Cerebellar cortex (tissue), 1 donor: ENCODE measurements at places on chromosomes 6 and 20.

GRCh38 chr6:135944120-135944519 is 92.6 kb downstream of the PDE7B start:
- peak; percentile 36 for DNase-seq

GRCh38 chr6:126245077-126245476 is 94.8 kb upstream of the CENPW start:
- DNase-seq: no peak

- DNase-seq: no peak
Observed at GRCh38 chr6:13765570-13765969, 48.8 kb downstream of the MCUR1 start.

GRCh38 chr6:126054802-126055201 is 68.5 kb downstream of the TRMT11 start:
- no peak for DNase-seq

DNA sequence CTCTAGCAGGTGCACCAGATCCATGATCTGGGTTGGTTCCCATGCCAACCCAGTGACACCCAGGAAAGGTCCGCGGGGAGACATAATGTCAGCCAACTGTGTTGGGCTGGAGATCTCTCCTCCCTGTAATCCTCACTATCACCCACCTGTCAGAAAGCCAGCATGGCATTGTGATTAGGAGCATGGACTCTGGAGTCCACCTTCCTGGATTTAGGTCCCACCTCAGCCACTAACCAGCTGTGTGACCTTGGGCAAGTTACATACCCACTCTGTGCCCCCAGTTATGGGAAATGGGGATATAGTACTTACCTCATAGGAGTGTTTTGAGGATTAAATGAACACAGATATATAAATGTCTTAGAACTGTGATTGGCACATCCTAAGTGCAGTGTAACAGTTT is 97.9 kb downstream of the ZDHHC14 start:
- no peak for DNase-seq

DNA sequence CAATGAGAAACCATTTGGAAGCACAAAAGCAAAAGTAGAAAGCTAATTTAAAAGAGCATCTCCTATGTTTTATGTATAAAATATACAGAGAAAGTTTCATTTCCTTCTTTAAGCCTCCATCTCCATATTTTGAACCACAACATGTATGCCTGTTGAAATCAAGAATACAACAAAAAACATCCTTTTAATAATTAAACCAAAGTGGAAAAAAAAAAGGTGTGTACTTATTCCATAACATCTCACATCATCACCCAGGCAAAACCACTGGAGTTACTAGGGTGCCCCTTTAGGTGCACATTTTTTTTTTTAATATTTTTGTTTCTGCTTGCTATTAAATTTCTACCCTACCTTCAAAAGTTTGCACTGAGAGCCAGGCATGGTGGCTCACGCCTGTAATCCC is 43.0 kb downstream of the EDN1 start:
- DNase-seq: no peak

GRCh38 chr6:3293271-3294155 is 34.8 kb downstream of the PSMG4 start:
- DNase-seq: no peak

GRCh38 chr6:128070406-128070805 is 169.5 kb upstream of the THEMIS start:
- DNase-seq: no peak

- no peak for DNase-seq
Observed at GRCh38 chr20:35651958-35652357, 12.7 kb downstream of the CPNE1 start.

DNA sequence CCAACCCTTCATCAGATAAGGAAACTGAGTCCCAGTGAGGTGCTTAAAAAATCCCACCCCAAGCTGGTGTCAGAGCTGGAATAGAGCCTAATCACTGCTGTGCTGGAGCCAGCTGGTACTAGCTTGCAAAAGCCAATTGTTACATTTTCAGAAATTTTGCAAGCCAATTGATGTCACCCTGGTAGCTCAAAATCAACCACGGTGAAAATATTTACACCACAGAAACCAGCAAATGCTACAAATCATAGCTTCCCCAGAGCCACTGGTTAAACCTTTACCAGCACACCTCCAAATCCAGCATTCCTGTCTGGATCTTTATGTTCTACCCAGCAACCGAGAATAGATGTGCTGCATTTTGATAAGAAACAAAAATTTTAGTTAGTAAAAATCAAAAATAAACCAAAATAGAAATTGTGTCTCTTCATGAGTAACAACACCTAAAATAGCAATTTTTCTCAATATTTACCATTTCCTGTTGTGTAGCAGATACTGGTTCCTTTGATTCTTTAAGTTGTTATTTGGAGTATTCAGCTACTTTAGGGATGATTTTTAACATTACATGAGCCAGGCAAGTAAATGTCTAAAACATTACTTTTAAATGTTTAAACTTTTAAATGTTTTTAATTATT is 7.2 kb upstream of the LCA5 start:
- peak; percentile 80 for DNase-seq

- DNase-seq: no peak
Observed at GRCh38 chr6:151494936-151495320, 1.1 kb downstream of the CCDC170 start.

- no peak for DNase-seq
Observed at GRCh38 chr6:32203426-32204267, 11.2 kb upstream of the GPSM3 start.

GRCh38 chr6:84912472-84913322 is 148.3 kb upstream of the TBX18 start:
- no peak for DNase-seq

- peak; percentile 95 for DNase-seq
Observed at GRCh38 chr6:37171970-37172812, 2.2 kb downstream of the PIM1 start.

- no peak for DNase-seq
Observed at GRCh38 chr6:53250176-53251032, 98.3 kb downstream of the ELOVL5 start.

DNA sequence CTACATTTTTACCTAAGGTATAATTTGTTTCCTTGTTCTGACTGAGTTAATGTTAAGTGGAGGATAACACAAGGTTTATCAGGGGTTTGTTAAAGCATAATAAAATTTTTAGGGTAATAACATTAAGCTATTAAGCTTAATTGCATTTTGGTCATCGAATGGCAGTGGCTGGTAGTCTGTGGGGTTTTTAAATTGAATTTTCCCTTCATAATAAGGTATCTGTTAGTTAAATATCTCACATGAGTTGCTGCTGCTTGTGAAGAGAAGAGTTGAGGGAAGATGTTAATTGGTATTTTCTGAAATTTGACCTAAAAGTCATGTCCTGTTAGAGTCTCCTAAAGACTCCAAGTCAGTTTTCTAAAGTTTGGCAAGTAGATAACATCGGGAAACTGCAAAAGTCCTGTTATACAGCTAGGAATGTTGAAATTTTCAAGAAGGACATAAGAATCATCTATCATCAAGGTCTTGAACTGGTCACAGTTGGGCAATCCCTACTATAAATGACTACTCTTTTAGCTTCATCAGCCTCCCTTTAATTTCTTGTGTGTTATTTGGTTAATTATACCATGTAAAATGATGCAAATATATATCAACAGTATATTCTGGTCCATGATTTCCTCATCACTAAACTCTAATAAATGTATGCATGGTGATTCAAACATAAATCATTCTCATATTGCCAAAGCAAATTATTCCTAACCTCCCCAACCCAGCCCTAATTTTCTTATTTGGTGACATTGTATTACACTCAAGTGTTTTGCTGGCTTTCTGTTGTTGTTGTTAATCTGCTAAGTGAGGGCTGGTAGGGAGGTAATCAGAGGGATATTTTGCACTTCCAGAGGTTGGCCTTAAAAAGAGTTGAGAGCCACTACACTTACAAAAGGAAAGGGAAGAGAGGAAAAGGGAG is 64.0 kb downstream of the MAP3K5 start:
- no peak for DNase-seq

- peak; percentile 60 for DNase-seq
Observed at GRCh38 chr20:58447511-58448391, 58.7 kb downstream of the VAPB start.

- DNase-seq: no peak
Observed at GRCh38 chr6:168774381-168774780, 333.4 kb downstream of the SMOC2 start.

DNA sequence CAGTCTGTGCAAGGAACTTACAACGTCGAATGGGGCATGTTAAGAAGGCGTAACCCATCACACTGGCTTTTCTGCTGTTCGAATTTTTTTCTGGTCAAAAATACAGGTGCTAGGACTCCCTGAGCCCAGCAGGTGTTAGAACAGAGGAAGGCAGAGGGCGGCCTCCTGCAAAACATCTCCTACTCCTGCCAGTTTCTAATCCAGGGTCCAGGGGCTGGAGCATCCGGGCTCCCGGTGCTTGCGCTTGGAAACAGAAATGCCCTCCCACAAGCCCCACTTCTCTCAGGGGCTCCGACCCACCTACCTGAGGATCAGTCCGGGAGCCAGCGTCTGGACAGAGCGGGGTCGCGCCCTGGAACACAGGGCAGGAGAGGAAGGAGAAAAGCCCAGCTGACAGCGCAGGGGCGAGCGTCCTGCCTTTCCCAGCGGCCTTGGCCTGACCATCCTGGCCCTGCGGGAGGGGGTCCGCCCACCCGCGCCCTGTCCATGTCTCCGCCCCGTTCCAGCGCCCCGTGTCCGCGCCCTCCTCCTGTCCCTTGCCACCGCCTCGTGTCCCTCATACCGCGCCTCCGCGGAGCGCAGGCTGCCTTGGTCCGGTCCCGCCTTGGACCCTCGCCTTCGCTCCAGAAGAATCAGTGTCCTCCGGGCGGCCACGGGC is 14.8 kb upstream of the LPA start:
- DNase-seq: no peak

- no peak for DNase-seq
Observed at GRCh38 chr20:726160-726559, 42.1 kb downstream of the SLC52A3 start.

DNA sequence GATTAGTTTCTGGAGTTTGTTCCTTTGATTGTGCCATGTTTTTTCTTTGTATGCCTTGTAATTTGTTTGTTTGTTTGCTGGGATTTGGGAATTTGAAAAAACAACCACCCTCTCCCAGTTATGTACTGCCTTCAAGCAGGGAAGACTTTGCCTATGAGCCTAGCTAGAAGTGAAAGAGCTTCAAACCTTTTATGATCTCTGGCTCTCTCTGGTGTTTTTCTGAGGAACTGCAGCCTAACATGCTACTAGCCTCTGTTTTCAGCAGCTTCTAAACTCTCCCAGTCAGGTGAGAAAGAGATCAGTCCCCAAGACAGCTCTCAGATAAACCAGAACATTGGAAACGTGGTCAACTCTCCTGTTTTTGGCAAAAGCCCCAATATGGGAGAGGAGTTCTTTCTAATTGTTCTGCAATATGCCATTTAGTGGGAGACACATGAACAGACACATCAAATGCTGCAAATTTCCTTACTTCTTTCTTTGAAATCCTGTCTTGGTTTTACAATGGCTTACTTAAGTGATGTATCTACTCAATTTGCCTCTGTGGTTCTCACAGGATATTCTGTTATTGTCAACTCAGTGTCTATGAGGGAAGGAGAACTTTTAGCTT is 58.9 kb upstream of the SERINC1 start:
- DNase-seq: peak; percentile 78

DNA sequence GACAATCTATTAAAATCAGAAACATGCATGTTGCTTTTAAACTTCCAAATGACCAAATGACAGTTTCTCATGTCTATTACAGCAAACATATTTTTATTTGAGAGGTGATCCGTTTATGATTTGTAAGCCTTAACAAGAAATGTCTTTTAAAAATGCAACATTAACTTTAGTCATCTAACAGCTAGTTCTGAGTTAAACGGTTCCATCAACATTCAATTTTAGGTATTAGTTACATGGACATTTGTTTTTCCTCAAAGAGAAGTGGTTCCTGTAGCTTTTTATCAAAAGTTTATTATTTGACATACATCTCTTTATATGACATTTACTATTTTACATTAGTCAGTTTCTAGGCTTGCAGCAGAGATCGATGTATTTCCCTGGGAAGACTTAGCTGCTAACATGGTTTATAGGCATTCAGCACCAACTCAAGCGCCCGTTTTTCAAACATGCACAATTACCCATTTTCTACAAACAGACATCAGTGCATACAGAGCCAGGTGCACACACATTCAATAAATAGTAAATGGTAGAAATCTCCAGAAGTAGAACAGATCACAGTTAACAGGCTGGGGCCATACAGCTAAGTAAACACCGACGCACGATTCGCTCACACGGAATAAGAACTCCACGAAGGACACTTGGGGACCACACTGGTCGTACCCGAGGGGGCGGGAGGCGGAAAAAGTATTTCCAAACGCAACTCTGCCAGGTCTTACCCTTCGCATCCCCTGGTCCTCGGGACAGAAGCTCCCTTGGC is 882 bp downstream of the CNR1 start:
- DNase-seq: peak; percentile 71

DNA sequence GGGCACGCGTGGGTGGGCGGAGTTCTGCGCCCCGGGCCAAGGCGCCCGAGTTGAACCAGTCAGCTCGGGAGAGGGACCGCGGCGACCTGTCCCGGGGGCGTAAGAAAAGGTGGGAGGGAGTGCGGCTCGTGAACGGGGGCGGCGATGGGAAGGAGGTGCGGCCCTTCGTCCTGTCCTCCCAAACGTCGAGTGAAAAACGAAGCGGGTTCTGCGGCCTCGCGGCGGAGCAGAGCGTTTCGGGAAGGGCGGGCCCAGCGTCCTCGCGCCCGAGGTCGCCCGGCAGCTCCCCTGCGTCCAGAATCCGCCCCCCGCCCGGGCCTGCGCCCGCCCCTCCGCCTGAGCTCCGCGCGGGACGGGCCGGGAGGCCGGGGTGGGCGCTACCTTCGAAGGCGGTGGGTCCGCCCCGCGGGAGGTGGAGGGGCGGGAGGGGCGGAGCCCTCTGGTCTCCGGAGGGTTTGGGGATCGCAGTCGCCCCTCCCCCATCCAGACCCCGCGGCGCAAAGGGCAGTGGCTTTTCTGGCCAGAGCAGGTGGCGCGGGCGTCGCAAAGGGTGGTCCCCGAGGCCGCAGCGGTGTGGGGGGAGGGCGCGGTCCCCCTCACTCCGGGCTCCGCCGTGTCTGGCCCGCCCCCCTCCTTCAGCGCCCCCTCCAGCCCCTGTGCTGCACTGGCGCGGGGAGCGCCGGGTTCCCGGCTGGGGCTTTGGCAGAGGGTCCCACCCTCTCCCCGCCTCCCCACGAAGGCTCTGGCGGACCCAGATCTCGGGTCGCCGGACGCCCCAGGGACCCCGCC is 838 bp downstream of the STMN3 start:
- no peak for DNase-seq

DNA sequence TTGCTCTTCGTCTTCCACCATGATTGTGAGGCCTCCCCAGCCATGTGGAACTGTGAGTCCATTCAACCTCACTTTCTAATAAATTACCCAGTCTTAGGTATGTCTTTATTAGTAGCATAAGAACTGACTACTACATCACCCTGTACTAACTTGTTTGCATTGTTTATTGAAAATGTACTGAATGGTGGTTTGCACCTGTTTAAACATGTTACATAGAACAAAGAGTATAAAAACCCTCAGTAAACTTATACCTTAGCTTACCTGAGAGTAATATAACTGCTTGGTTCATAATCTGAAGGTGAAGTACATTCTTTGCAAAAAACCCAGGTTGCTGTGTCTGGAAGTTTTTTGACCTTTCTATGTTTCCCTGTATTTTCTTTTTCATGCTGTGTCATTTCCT is 777.8 kb downstream of the TBC1D32 start:
- no peak for DNase-seq
